ENCODE measurements at places on chromosomes 4 and X. TPM values are rescaled to one million over a fixed set of nuclear protein-coding genes. Genes with fewer than 3 reads are reported as not detected.

The PDZD4 gene
- polyA plus RNA-seq: 11.5 TPM

DNA sequence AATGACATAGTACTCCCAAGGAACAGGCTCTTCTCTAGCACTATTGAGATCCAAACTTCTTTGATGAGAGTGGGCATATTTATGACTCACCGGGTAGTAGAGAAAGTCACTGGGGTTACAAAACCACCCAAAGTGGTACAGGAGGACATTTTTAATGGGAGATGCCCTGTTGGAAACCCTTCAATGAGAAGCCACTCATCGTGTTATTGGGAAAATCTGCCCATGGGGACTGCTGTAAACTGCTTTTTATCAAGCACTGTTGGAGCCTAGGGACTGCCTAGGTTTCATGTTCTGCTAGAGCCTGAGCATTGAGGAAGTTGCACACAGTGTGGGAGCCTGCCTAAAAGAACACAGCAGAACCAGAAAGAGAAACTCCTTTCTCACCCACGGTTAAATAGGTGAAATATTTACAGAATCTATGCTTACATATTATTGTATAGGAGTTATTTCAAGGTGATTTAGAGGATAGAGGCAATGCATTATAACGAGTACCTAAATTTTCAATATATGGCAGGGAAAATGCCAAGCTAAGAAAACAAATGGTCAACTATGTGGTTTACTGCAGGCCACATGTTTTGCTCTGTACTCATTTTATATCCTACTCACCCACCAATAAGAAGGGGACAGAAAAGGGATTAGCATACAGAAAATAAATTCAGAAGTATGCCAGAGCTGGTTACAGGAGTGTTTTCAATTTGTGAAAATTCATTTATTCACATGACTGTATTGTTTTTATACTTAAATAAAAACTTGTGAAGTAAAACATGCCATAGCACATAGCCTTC, 559.1 kb downstream of the FSTL5 start:
- no peak for DNase-seq

DNA sequence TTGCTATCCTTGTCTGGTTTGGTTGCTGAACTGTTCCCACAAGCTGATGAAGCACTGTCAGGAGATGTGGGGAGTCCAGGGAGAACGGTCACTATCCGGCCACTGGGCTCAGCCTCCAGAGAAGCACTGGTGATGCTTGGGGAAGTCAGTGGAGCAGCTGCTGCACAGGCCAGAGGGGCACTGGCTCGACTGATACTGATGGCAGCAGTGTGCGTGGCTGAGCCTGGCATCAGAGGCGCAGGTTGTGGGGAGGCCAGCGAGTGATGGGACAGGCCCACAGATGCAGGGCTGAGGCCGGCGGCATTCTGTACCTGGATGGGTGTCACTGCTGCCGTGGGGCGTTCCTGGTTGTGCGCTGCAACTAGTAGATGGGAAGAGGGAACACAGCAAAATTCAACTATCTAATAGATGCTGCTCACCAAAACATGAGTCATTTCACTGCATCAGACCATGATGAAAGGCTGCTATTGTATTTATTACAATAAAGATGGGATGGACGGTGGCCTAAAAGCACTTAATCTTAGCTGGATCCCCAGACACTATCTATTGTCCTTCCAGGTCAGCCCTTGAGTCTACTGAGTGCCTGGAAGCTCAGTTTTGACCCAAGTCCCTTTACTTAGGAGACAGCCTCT, 106.3 kb upstream of the CBR4 start:
- DNase-seq: no peak

DNA sequence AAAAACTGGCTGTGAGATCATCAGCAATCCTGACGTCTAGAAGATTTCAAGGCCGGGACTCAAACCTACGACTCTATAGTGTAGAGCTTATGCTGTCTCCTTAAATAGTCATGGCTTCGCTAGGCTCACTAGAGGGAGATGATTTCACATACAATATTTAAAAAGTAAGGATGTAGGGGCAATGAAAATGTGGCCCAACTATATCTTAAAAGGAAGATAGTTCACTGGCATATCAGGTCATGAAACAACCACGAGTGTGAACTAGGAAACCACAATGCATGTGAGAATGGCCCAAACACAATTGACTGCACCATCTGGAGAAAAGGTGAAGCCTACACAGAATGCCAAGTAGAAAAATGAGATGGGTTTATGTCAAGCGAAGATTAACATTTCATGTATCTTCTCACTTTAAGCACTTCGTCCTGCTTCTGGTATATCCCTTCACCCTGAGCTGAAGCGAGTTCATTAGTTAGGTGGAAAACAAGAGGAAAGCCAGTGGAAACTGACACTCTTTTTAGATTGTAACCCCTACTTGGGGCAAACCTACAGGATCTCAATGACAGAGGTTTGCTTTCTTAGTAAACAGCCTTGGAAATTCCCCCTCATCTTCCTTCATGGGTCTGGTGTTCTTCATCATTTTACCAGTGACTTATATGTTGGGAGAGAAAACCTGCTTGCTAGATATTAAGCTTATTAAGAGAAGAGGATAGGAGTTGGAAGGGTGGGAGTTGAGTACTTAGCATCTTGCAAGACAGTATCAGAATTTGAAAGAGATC, 17.4 kb downstream of the FAM9C start:
- no peak for DNase-seq

GRCh38 chrX:149467920-149468319, 37.2 kb downstream of the IDS start:
- DNase-seq: no peak

DNA sequence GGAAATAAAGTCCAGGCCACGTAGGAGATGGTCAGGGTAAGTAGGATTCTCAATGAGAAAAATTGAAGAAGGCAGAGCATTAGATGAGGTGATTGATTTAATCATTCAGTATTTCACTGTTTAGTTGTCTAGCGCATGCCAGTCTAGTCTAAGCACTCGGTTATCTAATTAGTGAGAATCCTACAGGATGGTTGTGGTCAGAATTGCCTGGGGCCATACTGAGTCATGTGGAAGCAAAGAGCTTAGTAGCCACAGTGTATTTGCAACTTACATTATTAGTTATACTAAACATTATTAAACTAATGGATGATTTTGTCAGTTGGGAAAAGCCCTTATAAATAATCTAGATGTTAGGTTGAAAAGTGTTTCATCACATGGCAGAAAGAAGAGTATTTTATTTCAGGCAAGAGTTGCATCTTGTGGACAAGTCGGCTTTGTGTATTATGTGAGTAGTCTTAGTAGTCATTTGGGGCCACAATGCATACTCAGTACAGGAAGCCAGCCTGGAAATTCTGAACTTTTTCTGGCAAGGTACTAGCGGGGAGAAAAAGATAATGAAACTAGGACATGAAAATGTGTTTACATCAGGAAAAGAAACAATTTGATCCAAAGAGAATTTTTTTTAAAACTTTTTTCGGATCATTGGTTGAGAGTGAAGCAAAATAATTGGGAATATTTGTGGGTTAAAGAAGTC, 31.9 kb downstream of the CPEB2 start:
- DNase-seq: no peak
